Hair follicular keratinocyte (primary cell): ENCODE measurements at places on chromosomes 3 and 15. TPM values are rescaled to one million over a fixed set of nuclear protein-coding genes. Genes with fewer than 3 reads are reported as not detected.

The KLHL6 gene
- total RNA-seq = 0.16 TPM in 1 of 2 replicates, not detected in the other

The ACKR4 gene
- total RNA-seq = 0.19 TPM in 1 of 2 replicates, not detected in the other

The TIMP4 gene
- total RNA-seq = 0.08 TPM in 1 of 2 replicates, not detected in the other

The LDHAL6B gene
- not detected in 2 replicates for total RNA-seq

The NR2F2 gene
- total RNA-seq = 2.3 and 3.9 TPM in 2 replicates
